NCI-H1694 treated with DMSO at 0.1 percent for 48 hours (cell line): ENCODE measurements at places on chromosomes 3 and 15.

DNA sequence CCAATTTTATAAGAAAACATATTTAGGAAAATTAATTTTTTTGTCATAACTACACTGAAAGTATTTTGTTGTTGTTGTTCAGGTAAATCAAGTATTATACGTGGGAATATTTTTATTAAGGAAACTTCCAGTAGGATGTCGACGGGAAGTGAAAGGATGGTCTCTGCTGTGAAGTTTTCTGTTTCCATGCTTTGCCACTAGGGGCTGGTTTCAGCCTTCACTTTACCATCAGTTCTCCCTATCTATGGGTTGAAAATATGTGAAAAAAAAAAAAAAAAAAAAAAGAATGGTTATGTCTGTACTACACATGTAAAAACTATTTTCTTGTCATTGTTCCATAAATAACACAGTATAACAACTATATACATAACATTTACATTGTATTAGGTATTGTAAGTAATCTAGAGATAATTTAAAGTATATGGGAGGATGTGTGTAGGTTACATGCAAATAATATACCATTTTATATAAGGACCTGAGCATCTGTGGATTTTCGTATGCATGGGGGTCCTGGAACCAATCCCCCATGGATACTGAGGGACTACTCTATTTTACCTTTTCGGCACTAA, 136.7 kb downstream of the SMAD6 start:
- DNase-seq = no peak

DNA sequence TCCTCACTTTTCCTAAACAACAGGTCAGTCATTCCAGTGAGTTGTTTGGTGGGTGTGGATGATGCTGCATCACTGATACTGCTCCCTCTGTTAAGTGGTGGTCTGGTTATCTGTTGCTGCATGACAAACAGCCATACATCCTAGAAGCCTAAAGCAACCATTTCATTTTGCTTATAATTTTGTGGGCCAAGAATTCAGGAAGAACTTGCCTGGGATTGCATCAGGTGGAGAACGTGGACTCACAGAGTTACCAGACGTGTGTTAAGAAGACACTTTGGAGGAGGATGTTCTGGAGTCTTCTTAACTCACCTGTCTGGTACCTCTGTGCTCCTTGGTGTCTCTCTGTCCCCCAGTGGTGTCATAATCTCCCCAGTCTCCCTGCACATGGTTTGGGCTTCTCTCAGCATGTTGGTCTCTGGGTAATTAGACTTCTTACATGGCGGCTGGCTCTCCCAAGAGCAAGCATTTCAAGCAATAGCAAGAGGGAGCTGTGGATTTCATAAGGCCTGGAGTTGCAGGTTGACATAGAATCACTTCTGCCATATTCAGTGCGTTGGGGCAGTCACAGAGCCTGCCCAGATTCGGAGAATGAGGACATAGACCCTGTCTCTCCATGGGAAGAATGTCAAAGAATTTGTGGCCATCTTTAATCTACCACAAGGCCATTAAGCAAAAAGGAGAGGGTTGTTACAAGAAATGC, 20.1 kb downstream of the USP3 start:
- DNase-seq = no peak

DNA sequence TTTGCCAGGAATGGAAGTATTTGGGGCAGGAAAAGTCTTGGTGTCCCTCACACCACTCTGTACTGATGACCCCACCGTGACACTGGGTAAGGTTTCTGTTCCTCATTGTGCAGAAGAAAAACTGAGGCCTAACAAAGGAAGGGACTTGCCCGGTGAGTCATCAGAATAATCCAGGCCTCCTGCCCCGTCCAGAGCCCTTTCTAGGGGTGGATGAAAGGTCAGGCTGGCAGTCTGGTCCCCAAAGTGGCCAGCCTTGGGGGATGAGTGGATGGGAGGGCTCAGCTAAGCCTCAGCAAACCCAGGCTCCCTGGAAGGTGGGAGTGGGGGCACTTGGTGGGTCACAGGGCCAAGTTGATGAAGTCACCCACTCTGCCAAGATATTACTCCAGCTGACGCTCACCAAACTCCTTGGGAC, 2.3 kb upstream of the DNAH1 start:
- DNase-seq = no peak

- no peak for DNase-seq
These were observed 1.4 kb downstream of the MAPK6 start for GRCh38 chr15:52020221-52021085.

DNA sequence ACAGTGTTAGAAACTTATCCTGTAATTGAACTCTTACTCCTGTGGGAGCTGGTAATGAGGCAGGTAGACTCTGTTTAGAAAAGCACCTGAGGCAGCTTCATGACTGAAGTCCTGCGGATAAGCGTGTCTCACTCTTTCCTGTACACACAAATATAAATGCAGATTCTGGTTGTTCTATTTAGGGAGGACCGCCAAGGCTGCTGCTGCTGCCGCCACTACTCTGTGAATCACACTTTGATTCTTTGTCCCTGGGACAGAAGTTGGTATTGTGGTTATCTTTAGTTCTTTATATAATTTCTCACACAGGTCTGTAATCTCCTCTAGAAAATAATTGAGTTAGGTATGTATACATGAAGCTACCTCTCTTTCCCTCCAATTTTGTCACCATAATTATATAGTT, 3.6 kb downstream of the LSAMP start:
- no peak for DNase-seq

DNA sequence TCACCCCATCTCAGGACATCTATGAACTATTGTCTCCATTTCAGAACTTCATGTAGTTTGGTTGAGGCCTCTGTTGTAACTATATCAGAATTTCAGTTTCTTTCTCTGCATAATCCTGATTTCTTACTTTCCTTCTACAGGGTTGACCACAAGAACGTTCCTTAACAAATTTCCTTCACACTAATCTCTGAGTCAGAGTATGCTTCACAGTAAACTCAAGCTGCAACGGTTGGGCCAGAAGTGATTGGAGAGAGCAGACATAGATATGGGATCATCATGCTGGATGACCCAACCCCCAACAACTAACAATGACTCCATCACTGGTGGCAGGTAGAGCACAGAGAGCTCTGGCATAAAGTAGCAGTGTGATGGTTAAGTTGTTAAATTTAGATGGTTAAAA, 128.8 kb upstream of the OSTN start:
- DNase-seq = no peak

DNA sequence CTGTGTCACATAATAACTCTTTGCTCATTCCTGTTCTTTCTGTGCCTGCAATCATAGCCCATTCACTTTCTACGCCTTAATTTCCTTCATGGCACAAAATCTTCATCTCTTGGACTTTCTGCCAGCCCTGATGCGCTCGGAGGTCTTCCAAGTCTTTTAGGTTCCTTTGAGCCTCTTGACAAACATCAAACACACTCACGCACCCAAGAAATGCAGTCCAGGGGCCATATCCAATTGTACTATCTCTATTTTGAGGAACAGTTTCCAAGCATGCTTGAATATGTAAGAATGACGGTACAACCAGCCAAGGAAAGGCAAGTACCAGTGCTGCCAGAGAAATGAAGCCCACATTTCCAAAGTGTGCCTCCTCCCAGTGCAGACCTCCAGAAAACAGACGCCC, 234.1 kb downstream of the MEX3B start:
- DNase-seq = no peak

GRCh38 chr3:187966096-187966495, 187.9 kb upstream of the LPP start:
- DNase-seq = peak; percentile 51

DNA sequence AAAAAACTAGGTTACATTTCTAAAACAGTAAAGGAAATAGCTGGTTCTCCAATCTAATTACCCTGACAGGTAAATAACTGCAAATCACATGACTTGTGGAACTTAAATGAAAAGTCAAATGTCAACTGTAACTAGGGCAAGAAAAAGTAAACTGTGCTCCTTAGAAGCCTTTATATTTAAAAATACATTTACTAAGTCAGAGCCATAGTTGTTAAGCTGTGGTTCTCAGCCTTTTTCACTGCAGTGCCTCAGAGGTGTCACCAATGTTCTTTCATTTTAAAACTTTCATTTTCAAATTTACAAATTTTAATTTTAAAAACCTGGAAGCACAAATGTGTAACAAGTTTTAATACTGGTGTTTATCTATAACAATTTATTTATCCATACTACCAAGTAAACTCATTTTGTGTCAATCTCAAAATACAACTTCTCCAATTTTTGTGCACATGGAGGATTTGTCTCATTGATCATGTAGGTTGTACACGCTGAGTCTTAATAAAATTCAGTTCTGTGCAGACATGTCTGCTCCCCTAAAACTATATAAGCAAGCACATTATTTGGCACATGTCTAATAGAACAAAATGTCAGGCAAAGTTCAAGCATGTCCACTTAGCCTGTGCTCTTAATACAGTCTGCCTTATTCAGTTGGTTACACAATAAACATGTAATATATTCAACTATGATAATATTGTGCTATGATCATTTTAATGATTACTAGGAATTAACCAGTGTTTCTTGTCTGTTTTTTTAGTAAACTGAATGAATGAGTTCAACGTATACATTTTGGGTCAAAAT, 70.4 kb downstream of the DLG1 start:
- no peak for DNase-seq

GRCh38 chr3:869734-870133, 223.1 kb upstream of the CNTN6 start:
- DNase-seq = no peak

GRCh38 chr3:154275965-154276364, 48.3 kb downstream of the DHX36 start:
- no peak for DNase-seq

GRCh38 chr15:61943992-61944391, 116.3 kb downstream of the VPS13C start:
- DNase-seq = no peak

DNA sequence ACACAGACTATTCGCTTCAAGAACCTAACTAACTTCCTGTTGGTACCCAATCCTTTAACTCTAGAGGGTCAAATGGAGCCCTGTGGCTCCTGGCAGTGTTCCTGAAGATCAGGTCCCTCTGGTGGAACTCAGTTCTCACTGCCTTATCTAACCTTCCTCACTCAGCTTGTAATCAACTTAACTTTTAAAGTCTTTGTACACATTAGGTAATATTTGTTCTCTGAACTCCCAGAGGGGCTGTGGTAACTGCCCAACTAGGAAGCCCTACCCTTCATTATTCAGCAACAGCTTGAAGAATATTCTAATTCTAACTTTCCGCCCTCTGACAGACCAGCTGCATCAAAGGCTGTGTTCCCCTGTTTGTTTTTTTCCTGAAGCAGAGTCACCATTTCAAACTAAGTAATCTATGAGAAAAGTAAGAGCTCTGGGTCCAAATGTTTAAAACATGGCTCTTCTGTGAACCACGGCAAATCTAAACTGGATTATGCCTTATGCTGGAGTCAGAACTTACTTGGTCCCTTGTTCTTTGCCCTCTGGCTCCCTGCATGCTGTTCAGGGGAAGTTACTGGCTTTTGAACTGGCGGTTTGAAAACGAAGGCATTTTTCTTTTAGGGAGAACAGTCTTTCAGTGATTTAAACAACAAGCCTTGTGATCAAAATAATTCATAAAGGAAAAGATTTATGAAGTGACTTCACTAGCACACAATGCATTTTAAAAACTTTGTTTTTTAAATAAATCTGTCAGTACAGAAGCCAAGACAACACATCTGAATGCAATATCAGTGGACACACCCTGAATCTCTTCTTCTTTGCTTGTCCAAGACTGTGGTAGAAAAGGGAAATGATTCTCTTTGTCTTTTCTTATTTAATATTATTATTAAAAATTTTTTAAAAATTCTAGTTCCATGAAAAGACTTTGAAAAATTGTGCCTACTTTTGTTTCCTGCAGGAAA, 365.6 kb downstream of the TIGIT start:
- DNase-seq = no peak

DNA sequence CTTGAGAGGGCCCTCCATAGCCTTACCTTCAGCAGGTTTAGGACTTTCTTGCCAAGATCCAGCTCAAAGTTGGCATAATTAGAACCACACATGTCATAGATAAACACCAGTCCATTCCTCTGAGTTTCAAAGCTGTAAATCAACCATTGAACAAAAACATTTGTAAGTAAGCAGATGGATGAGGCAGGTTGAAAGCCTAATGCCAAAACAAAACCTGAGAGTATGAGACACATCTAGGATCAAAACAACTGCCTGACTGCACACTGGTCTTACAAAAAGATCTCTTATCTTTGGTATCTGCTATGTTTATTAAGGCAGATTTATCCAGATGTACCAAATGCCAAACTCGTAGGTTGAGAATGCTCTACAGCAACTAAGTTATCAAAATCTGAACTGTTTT, 61.9 kb downstream of the PTPN9 start:
- no peak for DNase-seq

DNA sequence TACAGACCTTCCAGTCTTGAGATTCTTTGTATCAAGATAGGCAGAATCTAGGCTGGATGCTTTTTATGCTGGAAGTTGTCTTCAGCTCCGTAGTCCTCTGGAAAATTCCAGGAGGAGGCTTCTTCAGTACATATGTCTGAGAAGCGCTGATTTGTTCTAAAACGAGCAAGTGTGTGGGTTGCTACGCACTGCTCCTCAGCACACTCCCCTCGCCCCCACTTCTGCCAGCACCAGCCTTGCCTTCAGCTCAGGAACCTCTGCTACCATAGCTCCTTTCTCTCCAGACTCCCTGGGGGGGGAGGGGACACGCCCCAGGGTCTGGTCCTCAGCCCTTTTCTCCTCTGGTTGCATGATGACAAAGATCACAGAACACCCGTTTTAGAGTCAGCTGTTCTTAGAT, 75.5 kb upstream of the TRA2B start:
- no peak for DNase-seq

GRCh38 chr3:8887435-8888300, 75.6 kb downstream of the RAD18 start:
- no peak for DNase-seq

GRCh38 chr3:100019719-100020118, 94.6 kb downstream of the FILIP1L start:
- no peak for DNase-seq

- DNase-seq = no peak
These were observed 42.0 kb upstream of the SACM1L start for GRCh38 chr3:45647148-45647619.

- DNase-seq = no peak
These were observed 57.9 kb downstream of the TRAK1 start for GRCh38 chr3:42148982-42149432.

DNA sequence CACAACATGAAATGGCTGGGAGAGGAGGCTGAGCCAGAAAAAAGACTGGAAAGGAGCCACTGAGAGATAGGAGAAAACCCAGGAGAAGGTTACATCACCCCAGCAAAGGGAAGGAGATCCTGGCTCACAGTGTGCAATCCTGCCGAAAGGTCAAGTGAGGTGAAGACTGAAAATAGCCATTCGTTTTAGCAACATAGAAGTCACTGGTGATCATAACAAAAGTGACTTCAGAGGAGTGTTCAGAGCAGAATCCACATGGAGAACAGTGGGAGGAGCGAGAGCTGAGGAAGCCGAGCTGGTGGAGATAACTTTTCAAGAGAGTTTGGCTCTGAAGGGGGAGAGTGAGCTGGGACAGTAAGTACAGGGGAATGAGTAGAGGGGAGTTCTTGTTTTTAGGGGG, 5.4 kb upstream of the HEG1 start:
- no peak for DNase-seq

DNA sequence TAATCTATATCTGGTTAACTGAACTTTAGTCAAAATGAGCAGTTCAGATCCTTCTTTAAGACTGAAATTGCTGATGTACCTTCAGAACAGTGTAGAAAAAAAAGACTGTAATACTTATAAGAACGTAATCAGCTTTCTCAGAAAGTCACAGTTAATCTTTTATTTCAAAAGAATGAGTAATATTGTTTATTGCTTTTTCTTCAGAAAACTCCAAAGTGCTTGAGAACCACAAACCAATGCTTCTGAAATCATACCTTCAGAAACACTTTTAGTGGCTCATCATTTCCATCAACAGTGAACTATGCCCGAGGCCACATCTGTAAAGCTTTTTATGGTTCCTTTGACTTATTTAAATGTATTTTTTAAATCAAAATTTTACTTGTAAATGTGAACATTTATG, 33.3 kb upstream of the CLASP2 start:
- DNase-seq = no peak
